T follicular helper cell (primary cell): ENCODE measurements at places on chromosomes 5 and 9.

GRCh38 chr5:180201051-180201987 is 7.7 kb downstream of the RASGEF1C start:
- no peak for DNase-seq

- no peak for DNase-seq
Observed at GRCh38 chr9:136646827-136647711, 15.6 kb upstream of the EGFL7 start.

DNA sequence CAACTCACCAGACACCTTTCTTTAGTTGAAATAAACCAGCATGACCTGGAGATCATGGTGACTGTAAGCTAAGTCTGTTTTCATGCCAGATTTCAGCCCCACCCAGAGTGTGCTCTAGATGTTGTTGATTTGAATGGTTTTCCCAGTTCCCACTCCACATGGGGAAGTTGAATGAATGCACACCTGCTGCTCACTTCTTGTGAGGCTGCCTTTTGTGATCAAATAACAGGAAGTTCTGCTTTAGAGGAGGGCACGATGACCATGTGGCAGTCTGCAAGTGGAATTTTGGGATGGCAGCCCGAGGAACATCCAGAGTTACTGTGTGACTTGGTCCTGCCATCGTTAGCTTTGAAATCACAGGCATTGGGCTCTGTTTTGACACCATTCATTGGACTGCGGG is 18.7 kb downstream of the SLC46A2 start:
- no peak for DNase-seq

DNA sequence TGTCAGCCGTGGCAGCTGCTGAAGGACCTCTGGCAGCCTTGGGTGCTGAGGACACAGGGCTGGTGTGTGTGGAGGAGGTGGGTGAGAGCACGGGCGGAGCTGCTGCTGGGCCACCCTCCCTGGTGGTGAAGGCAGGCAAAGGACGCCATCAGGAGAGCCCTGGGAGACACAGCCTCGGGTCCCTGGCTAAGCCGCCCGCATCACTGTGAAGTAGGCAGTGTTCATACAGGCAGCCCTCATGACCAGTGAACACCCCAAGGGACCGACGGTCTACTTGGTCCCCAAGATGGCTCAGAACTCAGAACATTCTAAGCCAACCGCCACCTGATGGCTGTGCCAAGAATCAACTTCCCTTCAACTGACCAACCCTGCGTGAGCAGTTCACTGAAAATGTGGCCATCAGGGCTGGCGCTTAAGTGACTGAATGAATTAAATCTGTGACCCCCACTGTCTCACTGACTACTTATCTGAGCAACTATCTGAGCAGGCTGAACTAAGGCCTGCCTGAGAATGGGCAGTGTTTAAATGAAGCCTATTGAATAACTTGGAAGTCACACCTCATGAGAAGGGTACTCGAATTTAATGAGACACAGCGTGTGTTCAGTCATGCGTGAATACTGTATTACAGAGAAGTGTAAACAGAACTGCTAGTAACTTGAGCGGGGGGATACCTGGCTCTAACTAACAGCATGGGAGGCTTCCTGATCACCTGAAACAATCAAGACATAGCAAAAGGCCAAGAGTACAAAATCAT is 54.7 kb upstream of the SIMC1 start:
- DNase-seq: no peak

- DNase-seq: no peak
Observed at GRCh38 chr5:68805444-68805843, 288.4 kb upstream of the SLC30A5 start.

GRCh38 chr9:18623221-18624079 is 149.5 kb downstream of the ADAMTSL1 start:
- no peak for DNase-seq

GRCh38 chr9:133634081-133634691 is 2.0 kb upstream of the DBH start:
- DNase-seq: no peak

- peak; percentile 3 for DNase-seq
Observed at GRCh38 chr5:54243483-54244080, 66.8 kb downstream of the ARL15 start.

GRCh38 chr9:120477534-120478001 is 102.4 kb downstream of the CDK5RAP2 start:
- DNase-seq: no peak

DNA sequence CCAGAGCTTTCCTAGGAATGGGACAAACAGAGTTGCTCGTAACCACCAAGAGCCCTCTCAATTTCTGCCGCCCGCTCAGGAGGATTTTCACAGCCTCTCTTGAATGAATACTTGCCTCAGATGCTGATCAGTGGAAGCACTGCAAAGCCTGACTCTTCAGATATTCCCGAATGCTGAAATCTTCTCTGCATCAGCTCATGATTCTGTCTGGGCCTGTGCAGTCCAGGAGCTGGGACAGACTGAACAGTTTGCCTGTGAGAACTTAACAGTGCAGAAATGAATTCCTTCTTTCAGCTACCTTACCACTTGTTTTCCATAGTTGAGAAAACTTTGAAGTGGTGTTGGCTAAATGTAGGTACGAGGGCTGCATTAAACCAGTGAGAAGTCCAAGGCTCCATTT is 17.1 kb downstream of the ZNF462 start:
- DNase-seq: no peak

- no peak for DNase-seq
Observed at GRCh38 chr5:175328176-175328575, 115.8 kb downstream of the DRD1 start.

GRCh38 chr5:73496984-73497457 is 1.2 kb upstream of the BTF3 start:
- DNase-seq: no peak

DNA sequence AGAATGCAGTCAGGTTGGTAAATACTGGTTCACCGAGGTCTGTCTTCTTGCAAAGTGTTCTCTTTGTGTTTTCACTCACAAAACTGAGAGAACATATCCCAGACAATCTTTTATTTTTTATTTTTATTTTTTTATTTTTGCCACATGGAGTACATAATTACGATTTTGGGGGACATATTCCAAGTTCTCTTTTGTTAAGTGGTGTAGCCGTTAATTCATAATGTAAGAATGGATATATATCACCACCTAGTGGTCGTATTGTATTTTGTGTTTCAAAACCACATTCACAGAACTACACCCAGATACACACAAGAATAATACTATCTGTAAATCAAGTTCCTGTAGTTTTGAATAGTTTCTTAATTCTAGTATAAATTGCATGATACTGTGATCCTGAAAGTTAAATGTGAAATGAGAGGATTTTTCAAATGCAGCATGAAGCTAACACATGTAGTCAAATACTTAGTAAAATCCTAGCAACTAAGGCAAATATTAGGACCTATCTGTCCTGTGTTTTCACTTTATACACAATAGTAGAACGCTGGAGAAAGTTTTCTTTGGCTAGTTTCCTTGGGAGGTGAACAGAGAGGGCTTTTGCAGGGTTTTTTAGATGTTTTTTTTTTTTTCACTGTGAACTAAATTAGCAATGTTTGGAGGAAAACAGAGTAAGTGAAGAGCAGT is 92.7 kb downstream of the VCAN start:
- no peak for DNase-seq

- no peak for DNase-seq
Observed at GRCh38 chr5:134611515-134611914, 21.1 kb downstream of the SAR1B start.

DNA sequence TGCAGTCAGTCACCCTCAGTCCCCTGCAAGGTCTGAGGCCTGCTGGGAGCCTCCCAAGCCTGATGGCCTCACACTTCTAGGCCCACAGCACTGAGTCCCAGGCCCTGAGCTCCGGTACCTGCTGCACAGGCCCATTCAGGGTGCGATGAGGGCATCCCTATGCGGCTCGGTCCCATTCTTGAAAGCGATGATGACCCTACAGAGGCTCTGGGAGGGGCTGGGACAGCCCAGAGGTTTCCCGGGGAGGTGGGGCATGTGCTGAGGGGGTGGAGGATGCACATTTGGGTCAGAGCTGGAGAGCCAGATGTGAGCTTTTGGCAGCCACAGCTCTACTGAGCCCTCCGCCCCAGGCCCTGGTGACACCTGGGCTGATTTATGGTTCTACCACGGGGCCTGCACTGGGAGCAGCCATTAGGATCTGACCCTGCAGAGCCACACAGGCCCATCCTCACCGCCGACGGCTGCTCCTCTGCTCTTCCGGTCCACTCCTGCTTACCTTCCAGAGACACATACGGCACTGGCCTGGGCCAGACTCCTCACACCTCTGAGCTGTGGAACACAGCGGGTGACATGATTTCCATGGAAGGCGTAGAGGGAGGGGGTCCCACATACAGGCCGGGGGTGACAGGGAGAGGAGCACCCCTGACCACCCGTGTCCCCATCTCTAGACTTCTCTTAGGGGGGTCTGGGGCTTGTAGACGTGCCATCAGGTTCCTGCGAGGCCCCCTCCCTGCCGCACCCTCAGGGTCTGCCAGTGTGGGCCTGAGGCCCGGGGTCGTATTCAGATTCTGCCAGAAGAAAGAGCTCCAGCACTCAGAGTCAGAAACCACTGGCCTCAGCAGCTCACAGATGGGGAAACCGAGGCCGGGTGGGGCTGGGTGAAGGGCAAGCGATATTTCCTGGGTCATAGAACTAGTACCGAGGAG is 53.4 kb downstream of the COL23A1 start:
- DNase-seq: no peak

DNA sequence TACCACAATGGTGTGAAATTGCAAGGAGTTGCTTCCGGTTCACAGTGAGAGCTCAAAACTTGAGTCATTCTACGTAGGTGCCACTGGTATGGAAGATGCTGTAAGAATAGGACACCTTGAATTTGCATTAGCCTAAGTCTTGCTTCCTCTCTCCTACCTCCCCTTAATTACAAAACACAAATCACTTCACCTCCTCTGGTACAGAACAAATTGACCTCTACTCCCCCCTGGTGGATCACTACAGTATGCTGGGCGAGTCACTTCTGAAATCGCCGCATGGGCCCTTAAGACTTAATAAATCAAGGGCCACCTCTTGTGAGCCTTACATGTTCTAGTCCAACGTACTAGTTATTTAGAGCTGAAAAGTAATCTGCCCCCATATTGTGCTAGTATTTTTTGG is 145.3 kb upstream of the SMARCA2 start:
- no peak for DNase-seq

DNA sequence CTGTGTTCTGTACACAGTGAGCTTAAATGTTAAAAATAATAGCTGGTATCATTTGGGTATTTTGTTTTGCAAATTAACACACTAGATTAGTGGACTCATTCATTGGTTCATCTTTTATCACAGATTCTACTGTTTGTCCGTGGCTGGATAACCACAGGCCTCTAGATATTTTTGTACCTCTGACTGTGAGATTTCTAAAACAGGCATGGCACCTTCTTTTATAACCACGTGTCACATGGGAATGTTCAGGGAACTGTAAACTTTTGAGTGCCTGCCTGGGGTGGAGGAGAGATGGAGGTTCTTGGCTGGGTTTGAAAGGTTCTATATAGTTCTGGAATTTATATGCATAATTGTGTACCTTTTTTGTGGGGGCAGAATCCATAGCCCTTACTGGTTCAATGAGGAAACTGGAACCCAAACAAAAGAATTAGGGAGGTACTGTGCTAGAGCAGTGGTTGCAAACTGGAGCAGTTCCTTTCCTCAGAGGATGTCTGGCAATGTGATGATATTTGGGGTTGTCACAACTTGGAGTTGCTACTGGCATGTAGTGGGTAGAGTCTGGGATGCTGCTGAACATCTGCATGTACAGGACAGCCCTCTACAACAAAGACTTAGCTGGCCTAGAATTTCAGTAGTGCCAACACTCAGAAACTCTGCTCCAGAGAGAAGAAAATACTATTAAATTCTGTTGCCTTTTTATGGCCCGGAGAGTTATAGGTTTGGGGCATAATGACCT is 16.9 kb downstream of the TLE4 start:
- no peak for DNase-seq

DNA sequence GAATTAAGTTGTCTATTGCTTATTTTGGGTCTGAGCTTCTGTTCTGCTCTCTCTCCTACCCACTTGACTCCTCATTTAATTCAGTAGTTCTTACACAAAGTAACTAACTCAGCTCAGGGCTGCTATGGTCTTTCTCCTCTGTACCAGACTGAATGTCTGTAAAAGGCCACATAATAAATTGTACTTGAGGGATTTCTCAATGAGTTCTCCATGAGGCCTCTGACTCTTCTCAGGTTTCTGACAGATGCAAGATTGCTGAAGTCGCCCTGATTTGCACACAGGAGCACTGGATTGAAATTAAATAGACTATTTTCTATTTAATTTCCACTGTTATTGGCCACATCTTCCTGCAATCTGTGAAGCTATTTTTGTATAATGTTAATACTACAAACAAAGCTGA is 2.9 kb downstream of the IQGAP2 start:
- no peak for DNase-seq

DNA sequence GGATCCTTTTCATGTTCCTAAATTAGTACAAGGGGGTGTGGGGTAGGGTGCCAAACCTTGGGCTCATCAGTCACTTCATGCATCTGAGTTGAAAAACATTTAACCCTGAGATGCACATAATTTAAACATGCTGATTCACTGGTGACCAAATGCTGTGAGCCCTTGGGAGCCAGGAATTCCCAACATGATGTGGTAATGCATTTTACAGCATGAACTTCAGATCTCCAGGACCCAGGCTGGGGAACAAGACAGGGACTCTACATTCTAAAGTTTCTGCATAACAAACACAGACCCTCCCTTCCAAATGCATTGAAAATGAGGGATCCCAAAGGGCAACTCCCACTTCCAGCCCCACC is 322.2 kb downstream of the NDUFS4 start:
- DNase-seq: no peak

- DNase-seq: no peak
Observed at GRCh38 chr9:88852794-88853193, 138.5 kb upstream of the S1PR3 start.

GRCh38 chr5:100464418-100464817 is 70.8 kb upstream of the FAM174A start:
- no peak for DNase-seq

DNA sequence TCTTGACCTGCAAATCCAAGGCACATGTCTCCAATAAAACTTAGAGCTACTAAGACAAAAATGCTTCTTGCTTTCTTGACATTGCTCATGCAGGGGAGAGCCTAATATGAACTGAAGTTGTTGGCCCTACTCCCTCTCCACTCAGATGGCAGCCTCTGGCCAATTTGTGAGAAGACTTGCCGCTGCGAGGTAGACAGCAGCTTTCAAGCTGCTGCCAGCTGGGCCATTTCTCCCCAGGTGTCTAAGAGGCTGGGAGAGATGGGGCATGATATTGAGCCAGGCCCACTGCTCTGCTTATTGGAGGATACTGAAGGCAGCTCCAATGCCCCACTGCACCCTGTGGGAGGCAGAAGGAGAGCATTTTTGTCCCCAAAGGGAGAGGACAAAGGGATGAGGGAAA is 380.5 kb downstream of the RASEF start:
- DNase-seq: no peak

GRCh38 chr5:151106043-151106442 is 25.2 kb upstream of the TNIP1 start:
- DNase-seq: no peak

GRCh38 chr9:136954270-136955083 is 2.4 kb downstream of the LCN12 start:
- DNase-seq: no peak

- DNase-seq: no peak
Observed at GRCh38 chr9:35871545-35871944, 1.3 kb upstream of the OR13J1 start.
